NCI-H2171 (cell line): ENCODE measurements at places on chromosomes 12 and 14.

- DNase-seq = no peak
Measured at GRCh38 chr12:18400186-18400585, 138.9 kb downstream of the PIK3C2G start.

GRCh38 chr12:81502912-81503695, 256.0 kb downstream of the PPFIA2 start:
- DNase-seq = no peak

DNA sequence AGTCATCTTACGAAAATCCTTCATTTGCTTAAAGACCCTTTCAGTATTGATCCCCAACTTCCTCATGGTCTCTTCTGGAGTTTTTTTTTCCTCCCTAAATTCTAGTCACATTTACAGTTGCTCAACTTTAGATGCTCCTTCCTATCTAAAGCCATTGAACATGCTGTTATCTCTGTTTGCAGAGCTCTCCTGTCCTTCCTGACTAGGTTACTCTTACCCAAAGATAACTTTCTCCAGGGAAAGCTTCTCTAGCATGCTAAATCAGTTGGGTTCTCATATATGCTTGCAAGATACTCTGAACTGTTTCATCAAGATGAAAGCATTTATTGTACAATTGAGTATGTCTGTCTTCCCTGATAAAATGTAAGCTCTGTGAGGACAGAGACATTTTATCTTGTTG, 1.8 kb upstream of the RAB21 start:
- no peak for DNase-seq

DNA sequence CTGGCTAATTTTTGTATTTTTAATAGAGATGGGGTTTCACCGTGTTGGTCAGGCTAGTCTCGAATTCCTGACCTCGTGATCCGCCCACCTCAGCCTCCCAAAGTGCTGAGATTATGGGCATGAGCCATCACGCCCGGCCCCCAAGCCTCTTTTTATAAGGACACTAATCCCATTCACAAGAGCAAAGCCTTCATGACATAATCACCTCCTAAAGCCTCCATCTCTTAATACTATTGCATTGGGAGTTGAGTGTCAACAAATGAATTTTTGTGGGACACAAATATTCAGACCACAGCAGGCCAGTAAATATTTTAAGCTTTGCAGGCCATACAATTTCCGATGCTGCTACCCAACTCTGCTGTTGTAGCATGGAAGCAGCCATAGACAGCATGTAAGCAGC, 10.9 kb downstream of the RNF212B start:
- DNase-seq = no peak

DNA sequence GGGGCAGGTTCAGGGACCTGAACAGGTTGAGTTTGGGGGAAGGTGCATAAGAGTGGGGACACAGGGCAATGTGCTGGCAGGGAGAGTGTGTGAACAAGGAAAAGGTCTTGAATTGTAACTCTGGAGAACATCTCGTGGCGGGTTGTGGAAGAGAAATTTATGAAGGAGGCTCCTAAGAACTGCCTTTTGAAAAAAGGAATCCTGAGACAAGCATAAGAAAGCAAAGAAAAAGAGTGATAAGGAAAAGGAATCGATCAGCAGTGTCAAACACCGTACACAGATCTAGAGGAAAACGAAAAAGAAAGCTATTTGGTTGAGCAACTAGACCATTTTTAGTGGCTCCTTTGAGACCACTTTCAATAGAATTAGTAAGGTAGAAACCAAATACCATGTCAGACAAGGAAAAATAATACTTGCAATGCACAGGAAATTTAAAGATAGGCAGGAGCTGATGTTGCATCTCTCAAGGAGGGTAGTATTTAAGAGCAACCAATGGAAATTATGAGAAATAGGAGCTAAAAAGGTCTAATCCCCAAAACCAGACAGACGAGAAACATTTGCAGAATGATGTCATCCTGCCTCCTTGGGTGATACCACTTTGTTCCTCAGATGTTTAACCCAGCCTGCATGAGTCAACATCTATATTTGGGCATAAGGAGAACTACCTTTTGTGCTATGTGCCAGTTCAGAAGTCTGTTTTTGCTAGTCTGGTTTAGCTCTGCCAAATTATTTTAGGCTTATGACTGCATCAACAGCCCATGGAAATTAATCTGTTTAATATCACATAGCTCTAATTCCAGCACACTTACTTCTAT, 64.5 kb upstream of the STK38L start:
- DNase-seq = no peak
